ENCODE measurements at places on chromosomes 13 and 19.
A peak's percentile ranks its signal among the peaks of the same experiment; 100 is the strongest.

- no peak for DNase-seq
Measured at GRCh38 chr13:29315847-29316246, 279.6 kb downstream of the SLC7A1 start.

DNA sequence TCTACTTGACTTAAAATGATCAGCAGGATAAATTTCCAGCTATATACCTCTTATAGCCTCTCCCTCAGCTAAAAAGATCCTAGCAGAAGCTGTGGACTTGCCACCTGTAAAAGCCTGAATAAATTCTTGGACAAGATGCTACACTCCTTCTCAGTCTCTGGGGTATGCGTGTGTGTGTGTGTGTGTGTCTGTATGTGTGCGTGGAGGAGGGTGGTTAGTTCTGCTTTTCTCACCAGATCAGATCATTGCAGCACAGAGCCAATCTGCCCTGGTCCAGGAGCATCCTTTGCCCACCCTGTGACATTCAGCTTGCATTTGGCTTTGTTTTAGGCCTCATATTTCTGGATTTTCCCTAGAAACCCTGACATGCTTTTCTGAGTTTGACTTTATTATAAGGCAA lies 438.3 kb downstream of the RFC3 start:
- DNase-seq, result no peak

GRCh38 chr13:64627654-64628053 lies 2602.5 kb downstream of the PCDH9 start:
- DNase-seq, result no peak

DNA sequence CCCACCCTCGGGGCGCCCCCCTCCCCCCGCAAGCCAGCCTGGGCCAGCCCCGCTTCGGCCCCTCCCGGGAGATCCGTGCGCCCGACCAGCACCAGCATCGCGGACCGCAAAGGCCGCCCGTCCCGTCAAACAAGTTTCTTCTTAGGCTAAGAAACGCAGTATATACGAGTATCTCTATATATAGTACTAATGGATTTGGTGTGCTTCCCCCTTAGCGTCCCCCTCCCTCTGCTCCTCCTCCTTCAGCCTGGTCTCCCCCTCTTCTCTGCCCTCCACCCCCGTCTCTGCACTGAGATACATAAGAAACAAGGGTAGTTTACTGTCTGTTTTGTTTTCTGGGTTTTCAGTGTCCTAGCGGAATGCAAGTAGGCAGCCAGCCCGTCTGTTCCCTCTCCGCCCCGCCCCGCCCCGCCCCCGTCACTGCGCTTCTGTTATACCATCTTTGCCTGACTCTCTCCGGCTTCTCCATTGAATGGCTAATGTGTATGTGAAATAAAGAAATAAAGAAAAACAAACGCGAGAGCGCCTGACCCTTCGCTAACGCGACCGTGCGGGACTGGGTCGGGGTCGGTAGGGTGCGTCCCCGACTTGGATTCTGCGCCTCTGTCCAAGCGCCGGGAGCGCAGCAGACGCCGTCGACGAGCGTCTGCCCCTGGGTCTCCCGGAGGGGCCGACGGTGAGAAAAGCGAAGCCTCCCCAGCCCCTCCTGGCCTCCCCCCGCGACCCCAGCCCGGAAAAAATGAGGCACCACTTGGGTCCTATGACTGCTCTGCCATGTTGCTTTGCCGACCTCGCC lies 4.2 kb downstream of the LYL1 start:
- no peak for DNase-seq

GRCh38 chr19:11324748-11325389 lies 14.6 kb downstream of the RAB3D start:
- DNase-seq, result no peak

- no peak for DNase-seq
Measured at GRCh38 chr13:85520445-85520844, 278.8 kb downstream of the SLITRK6 start.

- DNase-seq, result peak; percentile 59
Measured at GRCh38 chr19:10580979-10581631, 6.0 kb downstream of the AP1M2 start.

- no peak for DNase-seq
Measured at GRCh38 chr13:87384099-87384498, 287.1 kb upstream of the SLITRK5 start.

DNA sequence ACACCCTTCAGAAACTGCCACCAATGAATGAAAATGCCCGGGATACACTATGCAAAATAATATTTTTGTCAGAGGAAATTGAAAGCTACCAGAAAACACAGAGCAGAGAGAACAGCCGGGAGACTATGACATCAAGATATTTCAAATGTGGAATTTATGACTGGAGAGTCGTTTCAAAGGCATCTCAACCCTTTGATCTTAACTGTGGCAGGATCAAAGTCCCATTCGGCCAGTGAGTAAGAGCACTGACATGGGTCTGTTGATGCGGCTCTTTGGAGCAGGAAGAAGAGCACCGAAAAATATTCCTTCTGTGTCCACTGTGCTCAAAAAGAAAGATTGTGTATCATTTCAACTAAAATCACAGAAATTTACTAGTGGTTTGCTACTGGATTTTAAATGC lies 201.9 kb downstream of the RFC3 start:
- DNase-seq, result no peak

DNA sequence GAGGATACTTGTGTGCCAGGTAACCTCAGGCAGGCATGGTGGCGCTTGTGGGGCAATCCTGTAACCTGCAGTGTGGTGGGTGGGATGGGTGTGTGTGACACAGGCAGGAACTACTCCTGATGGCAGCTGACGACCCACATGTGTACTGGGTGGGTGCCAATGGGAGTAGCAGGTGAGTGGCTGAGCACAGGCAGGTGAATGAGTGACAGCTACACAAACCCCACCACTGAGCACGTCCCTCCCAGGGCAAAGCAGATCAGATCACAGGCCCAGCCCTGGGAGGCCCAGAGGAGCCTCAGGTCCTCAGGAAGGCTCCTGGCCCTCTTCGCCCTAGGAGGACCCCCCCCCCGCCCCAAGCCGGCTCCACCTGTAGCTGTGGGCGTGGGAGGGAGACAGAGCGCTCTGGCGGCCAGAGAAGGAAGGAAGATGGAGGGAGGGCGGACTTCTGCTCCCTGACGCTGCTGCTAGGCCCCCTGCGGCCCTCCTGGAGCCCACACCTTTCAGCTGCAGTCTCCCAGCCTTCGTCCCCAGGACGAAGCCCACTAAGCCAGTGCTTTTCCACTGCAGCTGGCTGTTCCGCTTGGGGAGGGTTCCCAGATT lies 1.3 kb upstream of the ZNF181 start:
- DNase-seq, result no peak

DNA sequence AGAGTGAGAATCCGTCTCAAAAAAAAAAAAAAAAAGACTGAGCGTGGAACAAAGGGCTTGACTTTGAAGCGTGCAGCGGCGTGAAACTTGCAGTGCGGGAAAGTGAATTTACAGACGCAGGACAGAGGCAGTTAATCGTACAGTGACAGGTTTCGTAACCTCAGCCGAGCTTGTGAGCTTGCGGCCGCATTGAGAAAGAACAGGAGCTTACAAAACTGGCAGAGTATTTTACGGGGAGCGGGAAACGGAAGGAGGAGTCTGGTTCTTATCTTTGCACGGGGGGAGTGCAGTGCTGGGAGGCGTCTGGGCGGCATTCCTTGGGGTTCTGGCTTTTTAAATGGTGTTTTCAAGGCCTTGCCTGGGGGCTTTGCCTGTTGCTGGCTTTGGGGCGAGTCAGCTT lies 6.0 kb upstream of the BSG start:
- DNase-seq, result no peak

- DNase-seq, result no peak
Measured at GRCh38 chr13:78598966-78599644, 4.2 kb downstream of the POU4F1 start.

DNA sequence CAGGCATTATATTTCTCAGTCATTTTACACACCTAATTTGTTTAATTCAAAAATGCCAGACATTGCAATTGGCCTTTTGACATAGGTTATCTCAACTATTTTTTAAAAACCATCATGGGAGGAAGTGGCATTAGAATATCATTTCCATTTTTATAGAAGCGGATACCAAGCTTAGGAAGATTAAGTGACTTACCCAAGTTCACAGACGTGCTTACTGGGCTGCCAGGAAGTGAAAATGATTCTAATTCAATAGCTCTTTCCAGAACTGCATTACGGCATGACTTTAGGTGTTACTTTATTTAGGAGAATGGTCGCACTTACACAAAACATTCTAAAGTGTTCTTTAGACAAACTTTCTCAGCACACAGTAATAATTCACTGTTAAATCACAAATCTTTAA lies 231.9 kb downstream of the KLF12 start:
- DNase-seq, result no peak

GRCh38 chr13:45850027-45850613 lies 1.4 kb downstream of the SIAH3 start:
- no peak for DNase-seq

DNA sequence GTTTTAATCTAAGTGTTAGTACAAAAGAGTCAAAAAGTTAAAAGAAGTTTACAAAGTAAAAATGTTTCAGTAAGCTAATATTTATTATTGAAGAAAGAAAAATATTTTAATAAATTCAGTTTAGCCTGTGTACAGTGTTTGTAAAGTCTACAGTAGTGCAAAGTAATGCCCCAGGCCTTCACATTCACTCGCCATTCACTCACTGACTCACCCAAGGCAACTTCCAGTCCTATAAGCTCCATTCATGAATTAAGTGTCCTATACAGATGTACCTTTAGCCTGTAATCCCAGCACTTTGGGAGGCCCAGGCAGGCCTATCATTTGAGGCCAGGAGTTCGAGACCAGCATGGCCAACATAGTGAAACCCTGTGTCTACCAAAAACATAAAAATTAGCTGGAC lies 24.1 kb upstream of the AKAP11 start:
- no peak for DNase-seq

GRCh38 chr19:52397310-52398080 lies at the start of gene ZNF528:
Gene ZNF528 (plus strand): TSS chr19:52397849. CDS start chr19:52402014, 4,165 bp downstream.
- peak; percentile 74 for DNase-seq

GRCh38 chr19:13095393-13095784 lies 7.3 kb downstream of the LYL1 start:
- peak; percentile 50 for DNase-seq

DNA sequence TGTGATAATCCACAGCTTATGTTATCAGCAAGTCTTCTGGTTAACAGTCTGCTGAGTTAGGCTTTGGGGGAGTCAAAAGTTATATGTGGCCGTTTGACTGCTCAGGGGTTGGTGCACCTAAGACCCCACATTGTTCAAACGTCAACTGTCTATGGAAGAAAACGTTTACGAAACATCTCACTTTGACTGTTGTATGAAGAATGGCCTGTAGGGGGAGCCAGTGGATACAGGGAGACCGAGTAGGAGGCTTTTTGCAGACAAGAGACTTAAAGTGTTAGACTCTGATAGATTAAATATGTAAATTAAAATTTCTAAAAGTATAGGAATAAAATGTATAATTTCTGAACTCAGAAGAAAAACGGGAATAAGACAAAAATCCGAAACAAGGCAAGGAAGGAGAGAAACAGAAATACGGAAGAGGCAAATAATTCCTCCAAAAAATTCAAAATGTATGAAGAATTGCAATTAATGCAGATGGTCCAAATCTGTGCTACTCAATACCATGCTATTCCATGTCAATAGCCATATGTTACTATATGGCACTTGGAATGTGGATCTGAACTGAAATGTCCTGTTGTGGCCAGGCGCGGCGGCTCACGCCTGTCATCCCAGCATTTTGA lies 37.8 kb downstream of the TNFSF14 start:
- peak; percentile 75 for DNase-seq

Measured in GM06990 (cell line).